Thymus (tissue), 14 donors: ENCODE measurements at places on chromosomes 13 and 19.

- DNase-seq, result peak; percentile 73
Observed at GRCh38 chr19:5949792-5950305, 28.1 kb downstream of the RANBP3 start.

- DNase-seq, result no peak
Observed at GRCh38 chr13:39501702-39502324, 101.2 kb downstream of the LHFPL6 start.

- no peak for DNase-seq
Observed at GRCh38 chr19:1074544-1075283, 7.7 kb downstream of the ARHGAP45 start.

DNA sequence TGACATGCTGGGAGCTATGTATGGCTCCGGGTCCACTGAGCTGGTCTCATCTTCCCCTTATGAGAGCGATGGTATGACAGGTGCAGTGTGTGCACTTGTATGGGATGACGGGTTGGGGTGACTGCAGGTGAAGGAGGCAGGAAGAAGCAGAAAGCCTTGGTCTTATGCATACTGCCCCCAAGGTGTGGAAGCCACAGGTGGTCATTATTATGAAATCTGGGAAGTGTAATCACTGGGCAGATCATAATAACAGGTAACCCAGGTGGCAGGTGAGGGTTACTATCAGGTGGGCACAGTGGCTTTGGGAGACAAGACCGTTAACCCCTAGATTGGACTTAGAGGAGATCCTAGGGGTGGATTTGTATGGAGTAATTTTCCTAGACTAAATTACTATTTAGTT lies 118.0 kb downstream of the RFC3 start:
- no peak for DNase-seq

DNA sequence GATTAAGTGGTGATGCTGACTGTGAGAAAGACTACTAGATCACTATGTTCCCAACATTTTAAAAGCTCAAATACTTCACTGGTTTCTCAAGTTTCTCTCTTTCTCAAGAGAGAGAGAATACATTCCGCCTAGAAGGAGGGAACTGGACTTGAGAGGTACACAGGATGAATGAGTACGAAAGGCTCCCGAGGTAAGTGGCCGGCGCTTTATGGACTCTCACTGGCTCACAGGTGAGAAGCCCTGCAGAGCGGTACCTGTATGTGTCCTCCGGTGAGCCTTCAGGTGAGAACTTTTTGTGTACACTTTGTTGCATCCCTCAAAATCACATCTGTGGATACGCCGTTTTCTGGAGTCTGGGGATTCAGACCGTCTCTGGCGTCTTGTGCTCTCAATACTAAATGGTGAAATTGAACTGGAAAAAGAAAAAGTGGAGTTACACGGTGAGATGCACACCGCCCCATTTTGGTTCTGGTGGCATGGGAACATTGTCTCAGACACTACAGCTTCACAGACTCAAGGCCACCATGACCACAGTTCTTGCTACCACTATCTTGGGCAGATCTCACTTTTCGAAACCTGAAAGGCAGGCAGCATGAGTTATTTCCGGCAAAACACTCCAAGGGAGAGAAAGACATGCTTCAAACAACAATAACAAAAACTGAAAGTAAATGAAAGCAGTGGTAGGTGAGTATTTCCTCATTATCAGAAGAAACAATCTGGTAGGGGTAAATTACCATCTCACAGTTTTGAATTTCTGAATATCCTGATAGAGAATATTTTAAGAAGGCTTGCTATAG lies 418.9 kb downstream of the KLF12 start:
- DNase-seq, result peak; percentile 18

DNA sequence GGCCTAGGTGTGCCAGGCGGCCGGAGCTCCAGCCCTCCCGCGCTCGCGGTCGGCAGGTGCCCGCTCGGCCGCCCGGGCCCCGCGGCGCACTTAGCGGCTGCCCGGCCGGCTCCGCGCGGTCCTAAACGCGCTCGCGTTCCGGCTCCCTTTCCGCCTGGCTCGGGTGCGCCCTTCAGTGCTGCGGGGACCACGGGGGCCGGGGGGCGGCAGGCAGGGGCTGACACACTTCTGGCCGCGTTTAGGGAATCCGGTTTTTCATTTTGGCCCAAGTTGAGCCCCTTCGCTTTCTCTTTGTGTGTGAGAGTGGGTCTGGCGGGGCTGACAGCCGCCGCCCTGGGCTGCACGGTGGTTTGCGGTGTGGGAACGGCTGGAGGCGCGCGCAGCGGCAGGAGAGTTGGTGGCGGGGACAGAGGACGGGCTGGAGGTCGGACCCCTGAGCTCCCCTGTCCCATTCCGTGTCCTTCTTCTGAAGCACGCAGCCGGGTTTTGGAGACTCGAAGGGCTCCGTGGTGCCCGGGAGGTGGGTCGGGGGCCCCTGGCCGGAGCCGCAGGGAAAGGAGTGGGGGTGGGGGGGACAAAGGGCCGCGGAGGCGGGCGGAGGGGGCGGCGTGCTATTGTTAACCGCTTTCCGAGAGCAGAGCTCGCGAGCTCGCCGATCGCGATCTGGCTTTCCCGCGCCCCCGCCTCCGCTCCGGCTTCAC lies 3.1 kb downstream of the FGF9 start:
- DNase-seq, result no peak

DNA sequence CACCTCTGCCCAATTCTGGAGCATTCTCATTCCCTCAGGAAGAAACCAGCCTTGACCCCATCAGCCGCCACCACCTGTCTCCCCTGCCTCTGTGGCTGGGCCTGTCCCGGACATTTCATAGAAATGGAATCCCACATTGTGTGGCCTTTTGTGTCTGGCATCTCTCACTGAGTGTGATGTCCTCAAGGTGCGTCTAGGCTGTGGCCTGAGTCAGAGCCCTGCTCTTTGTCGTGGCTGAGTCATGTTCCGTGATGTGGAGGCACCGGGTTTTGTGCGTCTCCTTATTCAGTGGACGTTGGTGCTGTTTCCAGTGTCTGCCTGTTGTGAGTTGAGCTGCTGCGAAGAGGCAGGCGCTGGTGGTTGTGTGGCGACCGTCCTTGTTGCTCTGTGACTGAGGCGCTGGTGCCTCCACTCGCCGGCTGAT lies 3.5 kb downstream of the FZR1 start:
- no peak for DNase-seq

- no peak for DNase-seq
Observed at GRCh38 chr13:30792285-30793000, 57.1 kb downstream of the ALOX5AP start.

GRCh38 chr13:102172406-102172805 lies 229.4 kb downstream of the FGF14 start:
- DNase-seq, result no peak

GRCh38 chr13:111286162-111286561 lies 34.3 kb upstream of the TEX29 start:
- DNase-seq, result no peak
